Stimulated activated CD8-positive, alpha-beta memory T cell treated with anti-CD3 and anti-CD28 coated beads, Interleukin-2, amount 100 ng/mL, for 1 hour (primary cell): ENCODE measurements at places on chromosomes 5 and 9.

GRCh38 chr9:10806868-10807267, 194.1 kb upstream of the PTPRD start:
- no peak for DNase-seq

GRCh38 chr5:170576602-170577535, 73.0 kb downstream of the KCNIP1 start:
- DNase-seq = no peak

DNA sequence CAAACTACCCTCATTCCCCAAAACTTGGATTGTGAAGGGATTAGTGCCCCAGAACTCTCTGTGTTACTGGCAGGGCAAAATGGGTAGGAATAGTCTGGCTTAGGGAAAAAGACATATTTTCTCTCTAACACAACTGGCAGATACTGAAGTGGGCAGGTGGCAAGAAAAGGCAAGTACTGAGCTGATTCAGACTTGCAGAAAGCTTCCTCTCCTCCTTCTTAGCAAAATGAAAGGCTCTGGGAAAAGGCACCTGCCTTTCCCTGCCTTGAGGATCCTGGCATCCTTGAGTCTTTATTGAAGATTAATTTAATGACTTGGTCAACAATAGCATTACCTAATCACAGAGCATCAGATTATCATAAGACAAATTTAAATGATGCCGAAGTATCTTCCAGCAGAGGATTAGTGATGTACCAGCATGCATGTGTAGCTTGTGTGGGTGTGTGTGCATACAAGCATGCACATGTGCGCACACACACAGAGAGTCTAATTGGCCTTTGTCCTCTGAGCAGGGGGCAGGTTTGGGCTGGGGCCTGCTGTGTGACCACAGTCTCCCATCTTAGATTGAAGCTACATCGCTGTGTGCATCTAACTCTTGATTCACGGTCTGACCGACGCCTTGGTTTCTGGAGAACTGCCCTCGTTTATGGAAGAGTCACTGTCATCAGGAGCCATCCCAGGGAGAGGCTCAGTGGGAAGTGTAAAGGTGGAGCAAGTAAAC, 294.8 kb downstream of the AOPEP start:
- DNase-seq = no peak

- DNase-seq = no peak
These were observed 25.9 kb upstream of the GLDC start for GRCh38 chr9:6671416-6671815.

DNA sequence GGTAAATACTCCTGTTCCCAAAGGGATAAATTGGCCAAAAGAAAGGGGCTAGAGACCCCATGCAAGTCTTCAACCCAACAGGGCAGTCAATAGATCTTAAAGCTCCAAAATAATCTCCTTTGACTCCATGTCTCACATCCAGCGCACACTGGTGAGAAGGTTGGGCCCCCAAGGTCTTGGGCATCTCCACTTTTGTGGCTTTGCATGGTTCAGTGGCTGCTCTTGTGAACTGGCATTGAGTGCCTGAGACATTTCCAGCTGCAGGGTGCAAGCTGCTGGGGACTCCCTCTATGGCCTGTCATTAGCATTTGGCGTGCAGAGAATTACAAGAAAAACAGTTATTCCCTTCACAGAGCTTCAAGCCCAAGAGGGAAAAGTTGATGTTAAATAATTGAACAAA, 224.7 kb downstream of the MTRR start:
- DNase-seq = no peak

DNA sequence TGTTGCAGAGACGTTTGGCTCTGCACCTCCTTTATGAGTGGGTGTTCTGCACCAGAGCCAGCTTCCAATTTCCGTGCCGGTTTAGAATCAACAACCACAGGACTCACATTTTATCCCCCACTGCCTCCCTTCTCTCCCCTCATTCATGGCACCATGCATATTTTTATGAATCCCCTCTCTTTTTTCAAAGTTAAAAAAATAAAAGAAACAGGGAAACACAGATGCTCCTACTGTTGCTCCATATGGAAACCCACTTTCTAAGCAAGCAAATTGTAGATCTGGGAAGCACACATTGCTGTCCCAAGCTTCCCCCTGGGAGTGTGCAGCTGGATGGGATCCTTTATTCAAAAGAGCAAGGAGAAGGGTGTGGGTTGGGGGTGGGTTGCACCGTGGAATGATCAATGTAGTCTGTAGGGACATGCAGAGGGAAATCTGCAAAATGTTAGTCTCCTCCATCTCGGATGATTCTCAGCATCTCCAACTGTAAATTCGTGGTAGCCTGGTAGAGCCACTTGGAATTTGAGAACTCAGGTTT, 410.0 kb upstream of the ADAMTSL1 start:
- no peak for DNase-seq

DNA sequence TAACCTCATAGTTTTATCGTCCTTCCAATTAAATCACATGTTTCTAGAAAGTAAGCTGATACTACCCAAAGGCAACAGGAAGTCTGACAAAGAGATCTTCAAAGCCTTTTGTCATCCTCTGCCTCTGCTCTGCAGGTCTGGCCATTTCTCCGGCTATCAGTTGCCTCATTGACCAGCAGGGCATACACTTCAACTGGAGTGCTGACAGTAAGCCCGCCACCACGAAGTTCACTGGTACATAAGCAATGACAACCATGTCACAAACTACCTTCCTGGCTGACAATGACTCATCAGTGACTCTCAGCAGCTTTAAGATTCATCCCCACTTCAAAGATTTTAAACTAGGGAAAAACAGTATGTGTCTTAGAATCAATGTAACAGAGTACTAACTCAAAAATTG, 20.6 kb downstream of the SPTLC1 start:
- DNase-seq = no peak

DNA sequence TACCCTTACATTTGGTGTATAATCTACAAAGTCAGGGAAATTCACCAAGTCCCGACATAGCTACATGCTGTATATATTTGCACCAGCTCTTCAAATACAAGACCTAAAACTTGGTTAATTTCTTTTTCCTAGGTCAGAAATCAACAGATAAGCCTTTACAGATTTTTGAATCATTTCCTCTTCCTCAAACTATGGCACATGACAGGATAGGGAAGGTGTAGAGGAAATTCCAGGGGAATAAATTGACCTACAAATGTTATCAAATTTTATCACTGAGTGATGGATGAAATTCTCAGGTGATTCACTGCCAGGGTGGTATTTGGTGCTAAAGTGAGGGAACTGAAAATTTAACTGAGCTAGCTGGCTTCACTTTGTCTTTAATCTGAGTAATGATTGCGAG, 360.0 kb downstream of the BNC2 start:
- no peak for DNase-seq

DNA sequence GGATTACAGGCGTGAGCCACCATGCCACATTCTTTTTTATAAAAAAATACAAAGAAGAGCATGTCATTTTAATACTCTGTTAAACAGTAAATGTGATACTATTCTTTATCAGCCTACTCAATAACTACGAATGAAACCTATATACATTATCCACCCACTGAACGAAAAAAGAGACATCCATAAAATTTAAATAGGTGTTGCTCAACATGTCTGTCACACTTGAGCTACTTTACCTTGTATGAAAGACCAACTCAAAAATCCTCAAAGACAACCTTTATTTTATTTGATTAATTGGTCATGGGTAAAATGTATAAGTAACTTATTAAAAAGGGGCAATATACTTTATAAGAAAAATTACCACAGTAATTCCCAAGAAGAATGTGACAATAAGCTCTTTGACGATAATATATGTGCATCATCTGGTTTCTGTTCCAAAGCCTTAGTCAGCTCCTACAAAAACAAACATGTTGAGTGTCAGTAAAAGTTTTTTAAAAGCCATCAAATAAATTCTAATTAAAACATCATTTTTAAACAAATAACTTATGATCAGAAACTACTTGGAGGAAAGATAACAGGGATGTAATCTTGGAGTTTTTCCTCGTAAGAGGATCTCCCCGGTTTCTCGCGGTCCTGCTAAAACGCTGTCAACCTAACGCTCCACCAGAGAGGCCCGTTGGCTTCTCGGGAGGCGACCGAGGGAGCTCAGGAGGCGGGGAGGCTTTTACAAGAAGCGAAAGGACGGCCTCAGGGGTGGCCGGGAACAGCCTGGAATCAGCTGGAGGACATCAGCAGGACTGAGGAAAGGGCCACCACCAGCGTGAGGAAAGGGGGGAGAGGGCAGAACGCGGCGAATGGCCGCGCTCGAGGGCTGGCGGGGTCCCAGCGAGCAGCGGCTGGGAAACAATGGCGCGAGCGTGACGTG, 13.5 kb upstream of the ANKRD18B start:
- peak; percentile 2 for DNase-seq

DNA sequence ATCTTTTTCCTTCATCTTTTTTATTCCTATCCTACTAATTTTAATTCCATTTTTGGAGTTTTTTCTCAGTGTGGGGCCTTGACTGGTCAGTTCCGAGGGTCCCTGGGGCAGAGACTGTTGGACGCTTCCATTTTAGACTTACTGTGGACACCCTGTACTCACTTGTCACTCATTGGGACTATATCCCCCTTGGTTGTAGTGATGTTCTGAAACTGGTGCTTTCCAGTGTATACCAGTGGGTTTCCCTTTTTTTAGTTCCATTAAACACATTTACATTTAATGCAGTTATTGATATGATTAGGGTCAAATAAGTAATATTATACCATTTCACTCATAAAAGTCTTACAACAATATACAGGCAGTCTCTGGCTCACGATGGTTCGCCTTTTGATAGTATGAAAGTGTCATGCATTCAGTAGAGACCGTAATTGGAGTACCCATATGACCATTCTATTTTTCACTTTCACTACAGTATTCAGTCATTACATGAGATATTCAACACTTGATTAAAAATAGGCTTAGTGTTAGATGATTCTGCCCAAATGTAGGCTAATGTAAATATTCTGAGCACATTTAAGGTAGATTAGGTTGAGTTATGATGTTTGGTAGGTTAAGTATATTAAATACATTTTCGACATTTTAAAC, 46.0 kb downstream of the CNOT6 start:
- DNase-seq = no peak

DNA sequence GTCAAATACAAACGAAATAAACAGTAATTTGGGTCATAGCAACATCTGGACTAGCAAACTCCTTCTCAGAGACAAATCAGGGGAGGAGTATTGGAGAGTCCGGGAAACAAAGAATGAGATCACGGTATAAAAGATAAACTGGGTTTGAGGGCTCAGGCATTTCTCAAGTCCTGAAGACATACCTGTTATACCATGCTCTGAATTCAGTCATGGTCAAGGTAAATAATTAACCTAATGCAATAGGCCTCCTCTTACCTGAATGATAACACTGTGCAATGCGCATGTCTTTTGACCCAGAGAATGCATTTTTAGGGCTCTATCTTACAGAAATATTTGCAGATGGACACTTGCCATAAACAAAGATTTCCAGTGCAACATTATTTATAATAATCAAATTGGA, 31.9 kb upstream of the SPDL1 start:
- no peak for DNase-seq

DNA sequence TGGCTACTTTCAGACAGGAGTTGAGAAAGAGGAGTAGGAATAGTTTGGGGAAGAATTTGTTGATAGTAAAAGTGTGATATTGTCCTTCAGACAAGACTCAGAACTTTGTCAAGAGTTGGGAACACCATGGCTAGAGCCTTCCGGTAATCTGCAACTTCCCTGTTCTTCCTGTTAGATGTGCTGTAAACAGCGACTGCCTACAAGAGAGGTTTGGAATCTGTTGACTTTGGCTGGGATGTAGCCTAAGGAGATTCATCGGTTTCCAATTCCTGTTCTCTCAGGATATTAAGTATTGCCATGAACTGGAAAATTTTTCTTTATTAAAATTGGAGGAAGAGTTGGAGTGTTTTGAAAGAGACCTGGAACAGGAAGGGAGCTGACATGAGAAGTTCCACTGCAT, 43.9 kb downstream of the ARHGAP26 start:
- no peak for DNase-seq

- no peak for DNase-seq
These were observed 119.6 kb upstream of the NFIB start for GRCh38 chr9:14433351-14434157.

- DNase-seq = no peak
These were observed 53.4 kb downstream of the GAS1 start for GRCh38 chr9:86893811-86894490.

DNA sequence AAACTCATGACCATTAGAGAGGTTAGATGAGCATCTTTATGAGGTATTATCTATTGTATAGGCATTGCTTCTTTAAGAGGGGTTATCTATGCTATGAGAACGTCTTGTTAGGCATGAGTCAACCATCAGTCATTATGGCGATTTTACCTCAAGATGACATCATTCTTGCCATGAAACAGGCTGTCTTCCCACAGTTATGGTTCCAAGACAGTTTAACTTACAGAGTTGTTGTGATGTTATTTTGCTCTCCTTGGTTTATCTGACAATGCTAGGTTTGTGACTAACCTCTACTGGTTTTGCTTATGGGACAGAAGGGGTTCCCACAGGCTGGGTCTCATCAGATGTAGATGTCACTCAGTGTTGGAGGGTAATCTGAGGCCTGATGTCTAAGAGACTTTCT, 1864.7 kb upstream of the ACO1 start:
- no peak for DNase-seq

- no peak for DNase-seq
These were observed 115.8 kb downstream of the MTX3 start for GRCh38 chr5:79875230-79875629.

- no peak for DNase-seq
These were observed 51.7 kb downstream of the ZNF366 start for GRCh38 chr5:72455476-72455875.

- DNase-seq = no peak
These were observed 337.5 kb upstream of the ADAMTSL1 start for GRCh38 chr9:18136354-18136994.

DNA sequence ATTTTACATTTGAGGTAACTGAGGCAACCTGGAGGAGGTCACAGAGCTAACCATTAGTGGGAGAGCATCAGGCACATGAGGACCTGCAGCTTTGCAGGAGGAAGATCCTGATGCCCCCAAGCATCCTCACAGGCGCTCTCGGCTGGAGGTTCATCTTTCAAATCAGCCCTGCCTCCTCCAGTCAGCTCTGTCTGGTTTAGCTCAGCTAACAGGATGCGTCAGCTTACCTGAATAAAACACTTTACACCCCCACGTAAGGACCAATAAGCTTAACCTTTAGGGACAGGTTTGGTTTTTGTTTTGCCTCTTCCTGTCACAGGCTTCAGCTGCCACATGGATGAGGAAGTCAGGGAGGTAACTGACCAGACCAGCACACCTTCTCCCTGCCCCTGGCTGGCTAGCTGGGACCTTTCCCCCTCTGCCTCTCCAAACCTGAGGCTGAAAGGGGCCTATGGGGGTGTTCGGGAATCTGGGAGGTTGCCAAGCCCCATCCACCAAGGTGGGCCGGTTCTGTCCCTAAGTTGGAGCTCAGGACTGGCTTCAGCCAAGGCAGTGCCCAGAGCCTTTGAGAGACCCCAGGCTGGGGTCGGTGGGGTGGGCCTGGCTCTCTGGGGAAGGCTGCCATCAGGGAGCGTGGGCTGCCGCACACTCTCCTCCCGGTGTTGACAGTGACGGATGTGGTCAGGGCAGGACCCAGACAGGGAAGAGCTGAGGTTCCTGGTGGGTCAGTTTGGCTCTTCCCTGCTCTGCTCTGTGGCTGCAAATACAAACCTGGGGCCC, 20.0 kb upstream of the FCN1 start:
- no peak for DNase-seq
